ENCODE measurements at places on chromosomes 12 and 14.

DNA sequence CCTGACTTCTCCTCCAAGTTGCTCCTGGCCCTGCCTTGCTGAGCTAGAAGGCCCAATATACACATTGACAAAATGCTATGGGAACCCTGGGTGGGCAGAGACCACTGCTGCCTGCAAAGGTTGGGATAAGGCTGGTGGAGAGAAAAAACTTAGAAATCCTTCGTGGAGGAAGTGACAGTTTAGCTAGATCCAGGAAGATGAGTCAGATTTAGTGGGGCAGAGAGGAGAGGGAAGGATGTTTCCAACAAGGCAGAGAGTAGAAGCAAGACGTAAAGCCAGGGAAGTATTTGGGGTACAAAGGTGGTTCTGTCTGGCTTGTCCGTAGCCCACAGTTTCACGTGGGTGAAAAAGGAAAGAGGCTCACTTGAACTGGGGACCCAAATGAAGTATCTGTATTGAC, 69.0 kb upstream of the CLMN start:
- DNase-seq = no peak

DNA sequence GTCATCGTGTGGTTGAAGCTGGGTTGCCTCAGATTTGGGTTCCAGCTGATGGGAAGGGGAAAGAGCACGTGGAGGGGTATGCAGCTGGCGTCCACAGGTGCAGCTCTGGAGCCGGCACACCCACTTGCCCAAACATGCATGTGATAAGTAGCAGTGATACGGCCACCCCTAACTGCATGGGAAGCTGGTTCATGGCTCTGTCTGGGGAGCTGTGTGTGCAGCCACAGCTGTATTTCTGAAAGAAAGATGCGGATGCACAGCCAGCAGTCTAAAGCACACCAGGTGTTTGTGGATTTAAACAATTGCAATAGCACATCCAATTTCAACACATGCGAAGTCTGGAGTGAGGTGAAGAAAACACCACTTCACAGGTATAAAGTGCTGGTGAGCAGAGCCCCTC, 181.4 kb downstream of the EFCAB11 start:
- DNase-seq = no peak

GRCh38 chr14:20934148-20934762, 21.0 kb upstream of the RNASE2 start:
- DNase-seq = no peak

DNA sequence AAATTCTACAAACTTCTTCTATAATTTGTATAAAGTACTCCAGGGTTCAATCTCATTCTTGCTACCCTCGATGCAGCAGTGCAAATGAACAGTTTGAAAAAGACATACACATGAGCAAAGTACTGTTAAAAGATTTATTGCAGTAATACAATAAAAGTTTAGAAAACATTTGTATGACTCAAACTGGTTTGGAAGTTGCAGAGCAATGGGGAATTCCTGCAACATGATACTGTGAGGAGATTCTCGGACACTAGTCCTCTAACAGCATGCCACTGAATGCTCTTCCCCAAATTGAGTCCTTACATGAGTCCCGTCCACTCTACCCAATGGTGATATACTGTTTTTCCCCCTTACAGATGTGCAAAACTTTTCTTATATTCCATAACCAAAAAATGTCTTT, 45.4 kb downstream of the ATG14 start:
- no peak for DNase-seq

GRCh38 chr12:40075458-40075857, 30.4 kb downstream of the SLC2A13 start:
- DNase-seq = no peak

- no peak for DNase-seq
Observed at GRCh38 chr14:105502446-105503295, 11.6 kb downstream of the TEDC1 start.

- no peak for DNase-seq
Observed at GRCh38 chr12:121223292-121224285, 13.7 kb downstream of the P2RX4 start.

- no peak for DNase-seq
Observed at GRCh38 chr12:51318846-51319599, 5.0 kb downstream of the BIN2 start.

DNA sequence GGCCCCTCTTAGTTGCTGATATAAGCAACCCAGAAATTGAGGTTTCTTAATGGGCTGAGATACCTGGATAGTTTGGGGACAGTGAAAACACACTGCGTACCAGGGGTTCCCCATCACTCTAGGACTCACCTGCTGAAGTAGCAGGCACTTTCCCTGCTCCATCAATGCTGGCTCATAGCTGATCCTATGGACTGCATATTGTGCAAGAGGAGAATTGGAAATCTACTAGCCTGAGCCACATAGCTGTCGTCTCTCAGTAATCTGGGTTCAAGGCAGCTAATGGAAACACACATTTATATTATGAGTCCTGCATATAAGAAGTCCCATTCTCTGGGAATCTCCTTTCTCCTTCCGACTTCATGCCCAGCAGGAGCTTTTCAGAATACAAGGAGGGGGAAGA, 7.3 kb upstream of the DUSP6 start:
- DNase-seq = no peak

DNA sequence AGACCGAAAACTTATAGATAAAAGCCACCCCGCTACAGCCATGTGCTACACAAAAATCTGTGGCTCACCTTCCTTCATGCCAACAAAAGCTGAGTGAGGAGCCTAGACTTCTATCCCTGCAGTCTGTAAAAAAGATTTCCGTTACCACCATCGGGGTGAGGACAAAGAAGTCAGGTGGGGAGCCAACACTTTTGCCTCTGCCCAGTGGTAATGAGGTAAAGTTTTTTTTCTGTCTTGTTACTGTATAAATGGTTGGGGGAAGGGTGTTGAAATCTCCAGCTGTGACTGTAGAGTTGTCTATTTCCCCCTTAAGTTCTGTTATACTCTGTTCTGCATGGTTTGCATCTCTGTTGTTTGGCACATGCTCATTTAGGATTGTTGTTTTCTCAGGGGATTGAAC, 707.8 kb downstream of the FLRT2 start:
- no peak for DNase-seq

DNA sequence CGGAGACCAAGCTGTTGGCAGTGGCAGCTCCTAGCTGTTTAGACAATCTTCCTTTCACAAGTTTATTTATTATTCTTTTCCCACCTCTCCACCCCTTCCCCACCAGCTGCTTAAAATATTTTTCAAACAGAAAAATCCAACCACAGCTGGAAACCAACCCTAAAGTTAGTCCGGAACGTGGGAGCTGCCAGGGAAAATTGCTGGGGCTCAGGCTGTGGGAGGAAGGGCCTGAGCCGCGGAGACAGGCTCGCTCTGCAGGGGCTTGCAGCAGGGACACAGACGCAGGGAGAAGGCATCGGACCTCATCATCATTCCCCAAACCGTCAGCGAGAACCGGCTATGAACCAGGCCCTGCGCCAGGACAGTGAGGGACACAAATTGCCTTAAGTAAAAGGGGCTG, 16.1 kb upstream of the TMEM106C start:
- no peak for DNase-seq

GRCh38 chr12:64696080-64696741, 63.0 kb downstream of the GNS start:
- no peak for DNase-seq

DNA sequence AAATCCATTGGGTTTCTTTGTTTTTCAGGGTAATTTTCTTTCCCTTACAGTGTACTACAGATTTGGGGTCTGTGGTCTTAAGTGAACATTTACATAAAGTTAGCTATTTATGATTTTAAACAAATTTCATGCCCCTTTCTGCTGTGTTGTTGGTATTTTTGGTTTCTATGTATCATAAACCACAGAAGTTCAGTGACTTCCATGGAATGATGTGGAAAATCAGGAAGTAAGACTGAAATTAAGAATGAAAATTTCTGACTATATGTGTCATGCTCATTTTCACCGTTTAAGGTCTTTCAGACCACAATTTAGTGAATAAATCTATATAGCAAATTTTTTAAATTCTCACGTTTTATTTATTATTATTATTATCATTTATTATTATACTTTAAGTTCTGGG, 31.7 kb downstream of the ETV6 start:
- DNase-seq = no peak

DNA sequence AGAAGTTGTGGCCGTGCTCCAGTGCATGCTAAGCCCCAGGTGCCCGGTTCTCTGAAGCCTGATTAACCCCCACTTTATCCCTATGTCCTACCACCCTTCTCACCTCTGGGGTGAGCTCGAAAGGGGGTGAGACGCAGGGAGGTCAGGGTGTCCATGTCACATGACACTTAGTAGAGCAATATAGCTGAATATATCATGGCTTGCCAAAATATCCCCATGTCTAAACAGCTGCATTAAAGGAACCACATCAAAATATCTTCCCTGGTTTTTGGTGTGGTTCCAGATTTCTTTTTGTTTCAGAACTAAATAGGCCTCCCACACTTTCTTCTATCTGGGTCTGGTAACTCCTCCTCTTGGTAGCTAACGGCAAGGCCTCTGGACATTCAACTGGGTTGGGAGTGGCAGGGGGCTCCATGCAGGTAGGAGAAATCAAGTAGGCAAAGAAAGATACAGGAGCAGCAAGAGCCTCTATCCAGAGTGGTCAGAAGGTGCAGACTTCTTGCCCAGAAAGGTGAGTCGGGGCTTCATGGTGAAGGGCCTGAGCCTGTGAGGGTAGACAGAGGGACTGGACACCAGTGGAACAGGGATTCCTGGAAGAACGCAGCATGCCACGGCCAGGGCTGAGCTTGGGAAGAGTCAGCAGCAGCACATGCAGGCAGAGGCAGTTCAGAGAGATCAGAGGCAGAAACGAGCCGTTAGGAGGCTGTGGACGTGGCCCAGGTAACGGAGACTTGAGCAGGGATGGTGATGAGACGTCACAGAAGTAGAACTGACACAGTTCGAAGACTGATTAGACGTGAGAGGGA, 202.8 kb upstream of the DIO3 start:
- no peak for DNase-seq

- no peak for DNase-seq
Observed at GRCh38 chr12:50937653-50938052, 14.7 kb upstream of the HIGD1C start.

- no peak for DNase-seq
Observed at GRCh38 chr14:52363961-52364360, 49.8 kb downstream of the PTGER2 start.

DNA sequence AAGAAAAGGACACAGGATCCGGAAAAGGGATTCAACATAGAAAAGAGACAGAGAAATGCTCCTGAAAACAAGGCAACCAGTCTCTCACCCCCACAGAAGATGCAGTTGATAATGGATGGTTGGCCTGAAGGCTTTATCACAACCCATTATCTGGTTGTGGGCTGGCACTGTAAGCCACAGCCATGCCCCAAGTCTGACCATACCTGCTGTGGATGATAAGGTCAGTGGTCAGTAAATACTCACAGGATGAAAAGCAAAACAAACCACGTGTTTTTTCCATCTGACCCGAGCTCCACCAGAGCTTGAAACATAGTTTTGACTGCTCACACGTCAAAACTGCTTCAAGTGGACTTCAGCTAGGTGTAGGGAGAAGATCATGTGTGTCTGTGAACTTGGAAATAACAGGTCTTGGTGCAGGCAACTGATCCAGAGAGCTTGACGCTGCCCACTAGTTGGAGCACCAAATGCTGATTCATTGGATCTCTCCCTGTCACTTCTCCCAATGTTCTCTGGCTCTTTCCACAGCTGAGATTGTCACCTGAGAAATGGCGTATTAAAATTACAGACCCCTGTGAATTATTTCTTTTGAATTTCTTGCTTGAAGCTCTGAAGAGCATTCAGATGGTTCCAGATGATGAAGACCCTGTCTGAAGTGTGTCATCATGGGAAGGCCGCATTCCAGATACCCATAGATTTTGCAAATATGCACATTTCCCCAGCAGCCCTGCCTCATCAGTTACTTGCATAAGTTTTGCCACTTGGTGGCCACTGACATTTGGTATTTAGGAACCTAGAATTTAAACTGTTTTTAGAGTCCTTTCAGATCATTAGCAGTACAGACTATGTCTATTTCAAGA, 8.5 kb downstream of the TMEM233 start:
- DNase-seq = no peak

GRCh38 chr12:121781484-121781997, 11.9 kb downstream of the RHOF start:
- DNase-seq = no peak

GRCh38 chr12:100528471-100529127, 44.9 kb upstream of the GAS2L3 start:
- DNase-seq = no peak

- no peak for DNase-seq
Observed at GRCh38 chr12:60760965-60761364, 1165.1 kb downstream of the SLC16A7 start.

DNA sequence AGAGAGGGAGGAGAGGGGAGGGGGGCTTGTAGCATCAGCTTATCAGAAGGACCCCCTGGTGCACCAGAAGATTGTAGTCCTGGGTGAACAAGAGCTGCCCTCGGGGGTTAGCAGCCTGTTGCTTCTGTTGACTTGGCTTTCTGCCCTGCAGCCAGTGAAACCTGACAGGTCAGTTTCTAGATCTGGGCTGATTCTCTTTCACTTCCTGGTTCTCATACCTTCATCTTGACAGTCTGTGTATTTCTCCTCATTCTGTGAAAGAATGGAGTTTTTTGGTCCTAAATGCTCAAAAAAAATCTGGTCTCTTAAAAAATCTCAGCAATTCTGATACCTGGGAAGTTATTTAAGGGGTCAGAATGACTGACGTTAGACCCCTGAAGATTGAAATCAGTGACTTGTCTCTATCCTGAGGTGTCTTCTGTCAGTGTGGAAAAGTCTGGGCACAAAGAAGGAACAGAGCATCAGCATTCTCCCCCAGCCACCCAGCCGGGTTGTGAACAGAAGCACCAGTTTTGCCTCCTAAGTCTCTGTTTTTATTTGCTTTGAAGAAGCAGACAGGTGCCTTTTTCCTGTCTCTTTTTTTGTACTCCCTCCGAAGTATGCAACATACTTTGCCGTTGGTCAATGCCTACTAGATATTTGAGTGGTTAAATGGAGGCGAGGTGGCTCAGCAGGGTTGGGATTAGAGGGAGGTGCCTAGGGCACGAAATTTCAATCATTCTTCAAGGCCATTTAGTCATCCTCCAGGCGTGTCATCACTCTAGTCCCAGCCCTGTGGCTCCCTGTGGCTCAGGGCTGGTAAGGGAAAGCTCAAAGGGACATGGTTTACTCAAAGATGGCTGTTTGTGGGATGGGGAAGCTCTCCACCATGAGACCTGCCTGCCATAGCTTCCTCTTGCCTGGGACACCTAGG, 24.0 kb downstream of the TTC9 start:
- no peak for DNase-seq

GRCh38 chr12:121025442-121026226, 9.3 kb upstream of the C12orf43 start:
- DNase-seq = no peak

Data from stimulated activated CD8-positive, alpha-beta memory T cell treated with anti-CD3 and anti-CD28 coated beads, Interleukin-7, amount 100 ng/mL, for 1 hour (primary cell).